Upper lobe of left lung (tissue), 6 donors: ENCODE measurements at places on chromosomes 1 and 21. TPM values are rescaled to one million over a fixed set of nuclear protein-coding genes. Genes with fewer than 3 reads are reported as not detected.

Gene ARHGAP29
- total RNA-seq: 49.2 TPM

Gene LORICRIN
- not detected for total RNA-seq

GRCh38 chr1:47745715-47746609 lies 251.2 kb downstream of the TRABD2B start:
- no peak for DNase-seq

Gene RNF223
- total RNA-seq: 2.0 TPM

Gene TSSK3
- total RNA-seq: 1.2 TPM
